Naive B cell (primary cell): ENCODE measurements at places on chromosomes 4 and X.

GRCh38 chr4:71212216-71212615 lies 126.6 kb upstream of the SLC4A4 start:
- no peak for DNase-seq

- DNase-seq: no peak
Measured at GRCh38 chr4:98496152-98496845, 162.1 kb downstream of the TSPAN5 start.

- no peak for DNase-seq
Measured at GRCh38 chr4:187301923-187302322, 578.3 kb upstream of the FAT1 start.

- DNase-seq: no peak
Measured at GRCh38 chr4:110586131-110586850, 36.6 kb downstream of the PITX2 start.

- DNase-seq: no peak
Measured at GRCh38 chr4:110371016-110371770, 104.8 kb upstream of the ENPEP start.
